Activated gamma-delta T cell treated with Interleukin-2 at 50 U/mL for 16 hours (primary cell): ENCODE measurements at places on chromosomes 13 and 19.

DNA sequence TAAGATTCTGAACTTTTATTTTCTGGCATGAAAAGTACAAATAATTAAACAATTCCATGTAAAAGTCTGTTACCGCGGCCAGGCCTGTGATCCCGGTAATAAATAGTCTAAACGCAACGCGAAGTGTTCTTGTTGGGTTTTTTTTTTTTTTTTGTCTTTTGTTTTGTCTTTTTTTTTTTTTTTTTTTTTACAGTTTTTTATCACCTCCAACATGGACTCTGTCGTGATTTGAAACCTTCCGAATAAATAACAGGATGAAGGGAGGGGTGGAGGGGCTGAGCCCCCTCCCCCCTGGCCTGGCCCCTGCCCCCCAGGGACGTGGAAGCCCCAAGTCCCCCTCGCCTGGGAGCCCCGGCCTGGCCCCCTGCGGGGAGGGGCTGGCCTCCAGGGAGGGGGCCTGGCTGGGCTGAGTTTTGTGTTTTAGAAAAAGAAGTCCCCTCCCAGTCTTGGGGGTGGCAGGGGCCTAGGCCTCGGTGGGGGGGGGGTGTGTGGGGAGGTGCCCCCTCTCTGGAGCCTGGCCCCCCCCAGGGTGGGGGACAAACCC, 16.0 kb downstream of the PRKCSH start:
- DNase-seq: no peak

- DNase-seq: no peak
Measured at GRCh38 chr13:32840989-32841713, 175.1 kb upstream of the KL start.

DNA sequence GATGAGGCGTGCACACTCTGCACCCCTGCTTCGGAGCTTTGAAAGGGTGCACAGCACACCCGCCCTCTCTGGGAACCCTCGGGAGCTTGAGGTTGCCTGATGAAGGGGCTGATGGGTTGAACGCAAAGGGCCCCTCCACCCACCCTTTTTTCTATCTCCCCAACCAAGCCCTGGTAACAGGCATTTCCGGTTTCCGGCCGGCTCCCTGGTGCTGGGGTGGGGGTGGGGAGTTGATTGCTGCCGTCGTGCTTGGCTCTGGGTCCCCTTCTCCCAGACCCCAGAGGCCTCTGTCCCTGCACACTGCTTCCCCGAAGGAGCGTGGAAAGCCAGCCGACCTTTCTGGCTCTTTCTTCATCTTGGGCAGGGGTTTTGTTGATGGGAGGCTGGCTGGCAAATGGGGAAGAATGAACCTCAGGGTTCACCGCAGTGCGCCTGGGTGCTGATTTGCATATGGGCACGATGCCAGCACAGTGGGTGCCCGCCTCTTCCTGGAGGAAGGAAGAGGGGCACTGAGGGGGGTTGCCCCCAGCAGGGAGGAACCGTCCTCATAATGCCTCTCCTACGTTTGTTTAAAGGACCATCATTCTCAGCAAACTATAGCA, 29.1 kb downstream of the VAV1 start:
- DNase-seq: peak; percentile 85

DNA sequence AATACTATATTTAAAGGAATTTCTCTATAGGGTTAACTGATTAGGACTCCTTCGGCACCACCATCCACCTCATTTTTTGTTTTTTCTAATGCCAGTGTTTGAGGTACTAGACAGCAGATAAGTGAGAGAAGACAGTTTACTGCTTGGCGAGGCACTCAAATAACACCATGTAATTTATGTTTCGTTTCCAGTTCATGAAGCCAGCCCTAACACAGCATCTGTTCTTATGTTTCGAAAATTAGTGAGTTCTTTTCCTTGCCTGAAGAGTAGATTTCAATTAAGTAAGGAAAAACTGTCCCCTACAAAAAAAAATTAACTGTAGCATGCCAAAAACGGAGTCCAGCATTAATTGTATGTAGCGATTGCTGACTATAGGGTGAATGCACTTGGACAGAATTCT, 409.1 kb downstream of the TBC1D4 start:
- DNase-seq: no peak

- no peak for DNase-seq
Measured at GRCh38 chr19:47408156-47408938, 11.0 kb downstream of the MEIS3 start.

GRCh38 chr19:50537769-50538230, 24.1 kb upstream of the ASPDH start:
- peak; percentile 54 for DNase-seq

DNA sequence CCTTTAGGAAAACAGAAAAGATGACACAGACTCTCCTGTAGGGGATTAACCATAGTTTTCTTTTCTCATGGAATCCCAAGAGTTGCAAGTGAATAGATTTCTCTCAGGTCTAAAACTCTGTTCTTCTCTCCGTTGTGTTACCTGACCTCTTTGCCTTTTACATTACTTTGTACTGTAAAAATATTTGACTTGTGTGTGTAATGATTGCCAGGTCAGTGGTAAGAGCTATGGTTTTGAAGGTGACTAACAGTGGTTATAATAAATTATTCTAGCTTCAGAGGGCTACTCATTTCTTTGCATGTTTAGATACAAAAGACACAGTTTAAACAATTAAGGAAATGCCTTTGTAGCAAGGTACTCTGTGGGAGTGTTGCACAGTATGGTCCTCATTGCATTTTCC, 23.0 kb upstream of the PSG2 start:
- no peak for DNase-seq

DNA sequence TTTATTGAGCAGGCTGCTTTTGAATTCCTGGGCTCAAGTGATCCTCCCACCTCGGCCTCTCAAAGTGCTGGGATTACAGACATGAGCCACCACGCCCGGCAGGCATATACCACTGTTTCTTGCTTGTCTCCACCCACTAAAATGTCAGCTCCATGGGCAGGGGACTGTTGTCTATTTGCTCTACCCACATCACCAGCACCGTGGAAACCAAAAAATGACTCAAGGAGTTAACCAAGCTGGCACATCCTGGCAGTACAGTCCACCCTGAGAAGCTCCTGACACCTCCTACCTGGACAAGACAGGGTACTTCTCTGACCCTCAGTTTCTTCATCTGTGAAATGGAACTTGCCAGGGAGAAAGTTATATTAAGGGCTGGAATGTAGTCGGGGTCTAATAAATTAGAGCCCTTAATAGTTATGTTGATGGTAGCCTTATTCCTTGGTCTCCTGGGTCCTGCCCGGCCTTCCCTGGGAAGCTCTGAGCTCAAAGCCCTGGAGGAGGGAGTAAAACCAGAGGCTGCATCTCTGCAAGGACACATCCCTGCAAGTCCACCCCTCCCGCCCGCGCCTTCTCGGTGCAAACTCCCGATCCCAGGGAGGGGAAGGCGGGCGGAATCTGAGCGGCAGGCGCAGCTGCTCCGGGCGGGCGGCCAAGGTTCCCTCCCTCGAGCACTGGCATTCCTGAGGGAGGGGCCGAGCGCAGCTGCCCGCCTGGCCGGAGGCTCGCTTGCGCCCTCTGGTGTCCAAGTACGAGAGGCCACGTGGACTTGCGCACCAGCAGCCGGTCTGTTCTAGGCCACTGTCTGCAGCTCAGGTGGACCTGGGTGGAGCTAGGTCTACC, 14.1 kb downstream of the RDH8 start:
- peak; percentile 69 for DNase-seq

DNA sequence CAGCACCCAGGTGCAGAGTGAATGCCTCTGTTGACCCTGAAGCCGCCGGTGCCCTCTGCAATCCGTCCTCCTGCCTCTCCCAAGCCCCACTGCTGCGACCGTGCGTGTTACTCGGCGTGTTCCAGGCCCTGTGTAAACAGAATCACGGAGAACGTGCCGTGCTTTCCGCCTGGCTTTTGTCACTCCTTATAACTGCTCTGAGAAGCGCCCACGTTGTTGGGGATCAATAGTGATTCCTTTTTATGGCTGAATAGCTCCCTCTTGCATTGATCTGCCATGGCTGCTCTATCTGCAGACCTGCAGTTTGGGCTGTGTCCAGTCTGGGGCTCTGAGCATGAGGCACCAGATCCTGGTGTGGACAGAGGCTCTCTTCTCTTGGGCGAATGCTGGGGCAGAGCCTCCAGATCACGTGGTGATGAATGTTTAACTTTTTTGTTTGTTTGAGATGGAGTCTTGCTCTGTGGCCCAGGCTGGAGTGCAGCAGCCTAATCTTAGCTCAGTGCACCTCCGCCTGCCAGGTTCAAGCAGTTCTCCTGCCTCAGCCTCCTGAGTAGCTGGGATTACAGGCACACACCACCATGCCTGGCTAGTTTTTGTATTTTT, 15.8 kb downstream of the ADPRHL1 start:
- DNase-seq: no peak

GRCh38 chr13:100211016-100211710, 122.3 kb downstream of the PCCA start:
- no peak for DNase-seq

GRCh38 chr19:461721-462551, 1.1 kb upstream of the SHC2 start:
- DNase-seq: no peak

GRCh38 chr13:42041011-42041683, 7.3 kb upstream of the DGKH start:
- DNase-seq: no peak

- DNase-seq: no peak
Measured at GRCh38 chr13:27929868-27930267, 10.1 kb downstream of the PDX1 start.

GRCh38 chr13:40517486-40518480, 148.7 kb downstream of the FOXO1 start:
- DNase-seq: no peak

DNA sequence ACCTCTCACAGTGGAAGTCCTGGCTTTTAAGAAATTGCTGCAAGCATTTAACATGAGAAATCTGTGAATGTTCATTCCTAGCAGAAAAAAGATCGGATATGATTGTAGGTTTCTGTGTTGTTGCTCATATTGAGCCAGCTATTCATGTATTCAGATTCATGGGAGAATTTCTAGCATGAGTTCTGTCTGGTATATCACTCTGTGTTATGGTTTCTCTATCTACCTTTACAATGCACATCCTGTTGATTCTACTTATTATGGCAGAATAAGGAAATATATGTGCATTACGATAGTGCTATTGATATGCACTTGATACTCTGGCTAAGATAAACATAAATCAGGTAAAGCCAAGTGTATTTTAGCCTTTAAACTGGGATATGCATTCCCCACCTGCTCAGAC, 138.2 kb downstream of the KCNRG start:
- no peak for DNase-seq

GRCh38 chr19:2548966-2549365, 73.0 kb downstream of the GADD45B start:
- no peak for DNase-seq

DNA sequence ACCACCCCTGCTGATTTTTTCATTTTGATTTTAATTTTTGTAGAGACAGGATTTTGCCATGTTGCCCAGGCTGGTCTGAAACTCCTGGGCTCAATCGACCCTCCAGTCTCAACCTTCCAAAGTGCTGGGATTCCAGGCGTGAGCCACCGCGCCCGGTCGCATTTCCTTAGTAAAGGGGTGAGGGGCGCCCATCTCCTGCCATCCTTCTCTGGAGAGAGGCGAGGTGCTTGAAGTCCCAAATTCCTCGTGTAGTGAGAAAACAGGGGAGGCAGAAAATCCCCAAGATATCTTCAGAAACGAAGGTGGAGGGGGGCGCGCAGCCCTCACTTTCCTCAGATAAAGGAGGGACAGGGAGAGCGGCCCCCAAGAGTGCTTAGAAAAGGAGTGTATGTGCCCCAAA, 21.0 kb upstream of the GATAD2A start:
- no peak for DNase-seq

- DNase-seq: no peak
Measured at GRCh38 chr13:50843257-50844083, at the start of gene DLEU7. Gene DLEU7, minus strand, starts transcription at chr13:50843692. Its CDS starts 46 bp downstream, at chr13:50843646.

DNA sequence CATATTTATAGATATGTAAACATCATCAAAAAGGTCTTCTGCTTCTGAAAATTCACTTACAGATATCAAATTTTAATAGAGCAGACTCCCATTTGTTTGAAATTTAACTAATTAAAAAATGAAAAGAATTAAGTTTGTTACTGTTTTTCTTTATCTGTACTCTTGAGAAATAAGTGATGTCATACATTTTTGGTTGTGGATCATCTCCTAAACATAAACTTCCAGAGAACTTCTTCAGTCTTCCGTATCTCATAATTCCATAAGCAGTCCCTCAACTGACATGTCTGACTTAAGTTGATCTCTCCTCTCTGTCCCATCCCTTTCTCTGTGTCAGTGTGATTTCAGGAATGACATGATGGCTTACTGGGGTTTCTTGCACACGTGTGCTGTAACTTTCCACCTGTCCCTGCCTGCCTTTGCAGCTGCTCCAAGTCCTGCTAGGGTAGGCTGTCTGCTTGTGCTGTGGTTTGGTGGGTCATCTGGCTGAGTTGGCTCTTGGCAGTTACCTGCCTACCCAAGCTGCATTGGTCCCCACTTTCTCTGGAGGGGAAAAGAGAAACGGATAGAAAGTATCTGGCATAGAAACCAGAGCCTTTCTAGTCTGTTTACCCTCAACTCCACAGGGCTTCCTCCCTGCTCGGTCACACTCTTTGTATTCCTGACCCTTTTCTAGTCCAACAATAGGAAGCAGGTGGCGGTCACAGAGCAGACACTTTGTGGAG, 127.1 kb downstream of the GGACT start:
- no peak for DNase-seq

DNA sequence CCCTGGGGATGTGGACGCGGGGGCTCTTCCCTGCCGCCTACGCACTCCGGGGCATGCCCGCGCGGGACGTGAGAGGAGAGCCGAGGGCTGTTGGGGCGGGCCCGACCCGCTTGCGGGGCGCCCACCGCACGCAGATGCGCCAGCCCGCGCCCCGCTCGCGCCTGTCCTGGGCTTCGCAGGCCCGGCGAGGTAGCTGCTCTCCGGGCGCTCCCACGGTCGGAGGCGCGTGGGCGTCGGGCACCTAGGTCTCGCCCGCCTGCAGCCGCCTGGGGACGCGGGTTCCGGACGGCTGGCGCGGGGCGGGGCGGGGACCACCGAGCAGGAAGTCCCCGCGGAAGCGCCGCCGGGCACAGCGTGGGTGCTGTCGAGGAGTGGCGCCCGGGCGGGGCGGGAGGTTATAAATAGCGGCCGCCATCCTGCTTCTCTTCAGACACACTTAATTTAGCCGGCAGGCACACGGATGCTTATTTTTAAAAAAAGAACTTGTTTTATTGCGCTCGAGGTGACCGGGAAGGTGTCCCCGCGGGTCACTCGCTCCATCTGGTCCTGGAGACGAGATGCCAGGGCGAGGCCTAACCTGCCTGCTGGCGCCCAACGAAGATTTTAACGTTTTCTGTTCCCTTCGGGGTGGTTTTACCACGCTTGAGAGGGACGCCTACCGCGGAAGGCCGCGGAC, 561 bp upstream of the GJA3 start:
- peak; percentile 52 for DNase-seq

GRCh38 chr19:892243-892893, 619 bp downstream of the MED16 start:
- peak; percentile 48 for DNase-seq

GRCh38 chr13:18951412-18951811, 230.2 kb downstream of the TUBA3C start:
- DNase-seq: no peak

GRCh38 chr13:20174656-20175405, 14.0 kb upstream of the GJA3 start:
- peak; percentile 46 for DNase-seq

DNA sequence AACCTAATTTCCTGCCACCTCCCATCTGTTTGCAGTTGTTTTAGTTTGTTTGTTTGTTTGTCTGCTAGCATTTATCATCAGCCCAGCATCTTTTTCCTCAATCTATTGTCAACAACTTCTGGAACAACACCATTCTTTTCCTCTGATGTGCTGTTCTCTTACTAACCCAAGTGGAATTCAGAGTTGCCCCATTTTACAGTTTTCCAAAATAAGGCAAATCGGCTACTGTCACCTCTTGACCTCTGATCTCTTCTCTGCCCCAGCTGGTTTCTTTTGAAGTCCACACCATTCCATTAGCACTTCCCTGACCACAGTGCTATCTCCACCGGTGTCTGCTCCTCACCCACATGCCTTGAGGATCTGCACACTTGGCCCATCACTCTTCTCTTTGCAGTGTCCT, 102.4 kb downstream of the EFNB2 start:
- DNase-seq: no peak
